Stimulated activated naive CD8-positive, alpha-beta T cell treated with anti-CD3 and anti-CD28 coated beads, Interleukin-15, Interleukin-2, amounts not matched to agents 100 U/mL and 50 U/mL, for 24 hours (primary cell): ENCODE measurements at places on chromosomes 12 and 14.

DNA sequence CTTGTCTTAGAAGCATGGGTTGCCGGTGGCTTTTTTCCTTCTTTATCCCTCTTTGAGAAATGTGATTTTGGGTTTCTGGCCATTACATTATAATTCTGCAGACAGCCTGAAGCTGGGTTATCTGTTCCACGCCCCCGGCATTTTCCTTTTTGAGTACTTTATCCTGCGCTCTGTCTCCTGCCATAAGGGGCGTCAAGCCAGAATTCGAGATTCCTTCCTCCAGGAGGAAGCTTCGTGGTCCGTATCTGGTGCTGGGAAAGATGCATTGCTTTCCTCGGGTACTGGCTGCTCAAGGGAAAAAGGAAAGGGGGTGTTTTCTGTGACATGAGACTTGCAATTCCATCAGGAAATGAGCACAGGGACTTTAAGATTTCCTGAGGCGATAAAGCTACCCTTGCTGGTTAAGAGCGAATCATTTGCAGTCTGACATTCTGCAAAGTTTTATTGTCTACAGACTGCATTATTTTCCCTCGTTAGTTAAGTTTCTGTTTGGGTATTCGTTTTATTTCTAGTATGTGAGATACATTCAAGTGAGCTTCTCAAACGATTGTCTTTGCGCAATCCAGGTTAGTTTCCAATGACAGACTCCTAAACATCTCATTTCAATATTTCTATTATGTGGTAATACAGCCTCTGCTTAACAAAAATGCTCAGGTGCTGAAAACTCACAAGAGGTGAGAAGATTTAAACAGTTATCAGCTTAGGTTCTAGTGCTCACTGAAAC lies 694 bp downstream of the AKAP5 start:
- DNase-seq: no peak

DNA sequence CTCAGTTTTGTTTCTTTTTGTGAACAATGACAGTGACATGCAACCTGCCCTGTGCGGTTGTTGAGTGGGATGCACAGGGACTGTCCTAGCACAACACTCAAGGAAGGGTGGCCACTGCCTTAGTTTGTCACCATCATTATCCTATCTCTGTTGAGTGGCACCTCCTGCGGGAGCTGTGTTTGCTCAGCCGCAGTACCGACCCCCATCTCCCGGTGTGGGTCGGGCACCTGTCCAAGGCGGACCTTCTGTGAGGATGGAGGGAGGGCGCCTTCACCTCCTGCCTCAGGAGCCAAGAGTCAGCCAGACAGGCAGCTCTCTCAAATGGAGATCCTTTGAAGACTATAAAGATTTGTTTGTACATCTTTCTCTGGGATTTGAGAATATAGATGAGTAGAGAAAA lies 142.1 kb downstream of the TSPAN9 start:
- no peak for DNase-seq

DNA sequence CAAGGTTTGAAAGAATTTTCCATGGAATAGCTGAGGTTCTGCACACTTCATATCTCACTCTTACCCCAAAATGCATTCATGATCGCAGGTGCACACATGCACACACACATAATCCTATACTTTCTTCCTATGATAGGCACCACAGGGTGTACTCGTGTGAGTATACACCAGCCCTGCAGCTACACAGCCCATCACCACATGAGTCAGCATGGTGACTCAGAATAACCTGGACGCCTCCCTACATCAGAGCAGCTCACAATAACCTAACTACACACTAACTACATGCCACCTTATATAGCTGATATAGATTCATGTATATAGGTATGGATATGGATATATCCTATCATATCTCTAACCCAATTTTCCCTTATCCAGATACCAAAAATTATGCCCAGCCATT lies 850.2 kb upstream of the TMEM132C start:
- DNase-seq: no peak

GRCh38 chr14:56005191-56006053 lies 112.8 kb upstream of the PELI2 start:
- DNase-seq: no peak

GRCh38 chr12:116675339-116676107 lies 62.3 kb downstream of the SPRING1 start:
- no peak for DNase-seq

DNA sequence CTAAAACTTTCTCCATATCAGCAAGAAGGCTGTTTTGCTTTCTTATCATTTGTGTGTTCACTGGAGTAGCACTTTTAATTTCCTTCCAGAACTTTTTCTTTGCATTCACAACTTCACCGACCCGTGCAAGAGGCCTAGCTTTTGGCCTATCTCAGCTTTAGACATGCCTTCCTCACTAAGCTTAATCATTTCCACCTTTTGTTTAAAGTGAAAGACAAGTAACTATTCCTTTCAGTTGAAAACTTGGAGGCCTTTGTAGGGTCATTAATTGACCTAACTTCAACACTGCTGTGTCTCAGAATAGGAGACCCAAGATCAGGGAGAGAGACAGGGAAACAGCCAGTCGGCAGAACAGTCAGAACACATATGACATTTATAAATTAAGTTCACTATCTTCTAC lies 39.3 kb downstream of the BBS10 start:
- no peak for DNase-seq

DNA sequence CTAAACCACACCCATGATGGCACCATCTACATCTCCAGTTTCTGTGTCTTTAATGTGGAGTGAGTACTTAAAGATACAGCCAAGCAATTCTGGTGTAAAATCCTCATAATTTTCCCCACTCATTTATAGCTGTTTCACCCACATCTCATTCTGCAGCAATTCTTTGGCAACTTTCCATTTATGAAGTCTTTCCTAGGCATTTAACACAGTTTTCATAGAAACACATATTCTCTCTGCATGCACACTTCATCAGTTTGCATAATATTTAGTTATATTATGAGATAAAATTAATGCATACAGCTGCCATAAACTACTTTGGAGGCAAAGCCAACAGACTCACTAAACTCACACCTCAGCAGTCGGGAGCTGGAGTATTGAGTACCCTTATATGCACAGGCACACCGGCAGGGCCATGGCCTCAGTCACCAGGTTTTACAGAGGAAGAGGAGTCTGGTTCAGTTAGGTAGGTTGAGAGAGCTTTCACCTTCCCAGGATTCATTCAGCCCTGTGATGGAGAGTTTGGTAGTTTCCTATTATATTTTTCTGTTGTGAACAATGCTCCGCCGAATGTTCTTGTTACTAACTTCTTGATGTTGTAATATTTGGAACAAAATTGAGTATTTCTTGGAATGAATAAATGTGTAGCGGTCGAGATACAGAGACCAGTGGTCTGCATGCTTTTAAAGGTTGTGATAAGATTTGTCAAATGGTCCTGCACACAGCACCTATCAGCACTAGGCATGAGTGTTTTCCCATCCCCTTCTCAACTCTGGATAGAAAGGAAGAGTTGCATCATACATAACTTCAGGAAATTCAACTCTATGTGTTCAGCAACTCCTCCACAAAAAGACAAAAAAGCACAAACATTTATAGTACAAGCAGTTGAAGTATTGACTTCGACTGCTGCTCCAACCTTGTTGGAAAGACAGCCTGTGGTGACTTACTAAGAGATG lies 123.5 kb downstream of the TTC8 start:
- DNase-seq: no peak

GRCh38 chr12:91104812-91105466 lies 6.4 kb downstream of the LUM start:
- no peak for DNase-seq

DNA sequence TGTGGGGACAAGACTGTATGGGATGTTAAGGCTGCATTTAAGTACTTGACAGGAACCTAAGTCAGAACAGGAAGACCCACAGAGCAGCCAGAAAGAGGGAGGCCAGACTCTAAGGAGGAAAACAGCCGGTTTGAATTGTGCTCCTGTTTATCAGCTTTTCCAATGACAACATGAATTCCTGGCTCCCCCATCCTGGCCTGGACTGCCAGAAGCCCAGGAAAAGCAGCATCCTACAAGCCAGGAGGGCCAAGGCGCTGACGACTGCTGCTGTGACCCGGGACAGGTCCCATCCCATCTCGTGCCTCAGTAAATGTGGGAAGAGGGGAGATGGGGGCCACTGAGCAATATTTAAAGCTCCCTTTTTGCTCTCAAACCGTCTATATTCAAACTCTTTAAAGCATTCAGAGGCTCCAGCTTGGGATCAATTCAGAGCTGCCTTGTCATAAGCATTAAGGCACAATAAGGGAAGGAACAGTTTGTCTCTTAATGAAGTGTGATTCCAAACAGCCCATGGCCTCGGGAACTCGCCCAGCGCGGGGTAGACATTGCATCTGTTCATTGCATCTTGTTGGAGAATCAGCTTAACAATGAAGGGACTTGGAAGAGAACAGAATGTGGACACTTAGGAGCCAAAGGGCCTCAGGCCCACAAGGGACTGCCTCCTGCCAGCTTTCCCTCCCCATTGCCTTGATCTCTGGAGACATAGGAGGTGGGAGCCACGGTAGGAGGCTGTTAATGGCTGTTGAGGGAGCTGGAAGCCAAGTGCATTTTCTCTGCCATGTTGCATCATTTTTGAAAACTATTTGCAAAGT lies 49.6 kb downstream of the CMKLR1 start:
- DNase-seq: no peak

- DNase-seq: peak; percentile 51
Observed at GRCh38 chr12:31736472-31736871, 7.7 kb upstream of the AMN1 start.

- no peak for DNase-seq
Observed at GRCh38 chr12:38137716-38138115, 178.9 kb upstream of the ALG10B start.

GRCh38 chr14:86896701-86897100 lies 1096.3 kb downstream of the GALC start:
- no peak for DNase-seq

- DNase-seq: no peak
Observed at GRCh38 chr12:80868576-80868975, 69.2 kb downstream of the LIN7A start.

- no peak for DNase-seq
Observed at GRCh38 chr12:18683327-18684013, 54.3 kb downstream of the PLCZ1 start.

GRCh38 chr14:50432131-50432530 lies 35.5 kb upstream of the CDKL1 start:
- DNase-seq: no peak

GRCh38 chr12:117361347-117361751 lies at the start of gene NOS1:
Gene NOS1 (minus strand): TSS chr12:117361626. CDS start chr12:117331069, 30,557 bp downstream.
- no peak for DNase-seq

DNA sequence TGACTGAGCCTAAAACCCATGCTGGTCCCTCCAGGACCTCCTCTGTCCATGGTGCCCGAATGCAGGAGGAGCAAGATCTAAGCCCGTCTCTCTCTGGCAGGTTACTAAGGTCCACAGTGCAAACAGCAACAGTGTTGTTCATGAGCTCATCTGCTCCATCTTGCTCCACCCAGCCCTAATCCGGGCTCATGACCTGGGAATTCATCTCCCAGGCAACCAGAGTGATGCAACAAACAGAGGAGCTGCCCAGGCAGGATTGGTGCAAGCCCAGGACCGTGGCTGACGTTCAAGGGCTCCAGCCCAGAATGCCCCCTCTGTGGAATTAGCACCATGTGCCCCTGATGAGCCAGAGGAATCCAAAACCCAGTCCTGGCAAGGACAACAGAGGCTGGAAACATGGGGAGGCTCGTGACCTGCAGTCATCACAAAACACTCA lies 29.9 kb downstream of the HSPB8 start:
- no peak for DNase-seq

DNA sequence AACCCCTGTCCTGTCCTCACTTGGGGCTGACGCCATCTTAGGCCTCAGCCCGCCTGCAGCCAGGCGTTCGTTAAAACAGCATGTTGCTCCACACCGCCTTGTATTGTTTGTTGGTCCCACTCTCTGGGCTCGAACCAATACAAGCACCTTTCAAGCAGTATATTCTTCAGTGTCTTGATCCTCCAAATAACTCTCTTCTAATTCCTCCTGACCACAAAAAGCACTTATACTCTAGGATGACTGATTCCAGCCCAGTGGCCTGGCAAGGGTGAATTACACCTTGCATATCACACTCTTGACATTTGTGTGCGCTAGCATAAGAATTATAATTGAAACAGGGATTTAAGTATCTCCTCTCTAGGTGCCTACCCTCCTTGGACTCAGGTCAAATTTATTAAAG lies 7.1 kb downstream of the CCER1 start:
- no peak for DNase-seq

- no peak for DNase-seq
Observed at GRCh38 chr12:104737791-104738301, 220.2 kb downstream of the SLC41A2 start.

DNA sequence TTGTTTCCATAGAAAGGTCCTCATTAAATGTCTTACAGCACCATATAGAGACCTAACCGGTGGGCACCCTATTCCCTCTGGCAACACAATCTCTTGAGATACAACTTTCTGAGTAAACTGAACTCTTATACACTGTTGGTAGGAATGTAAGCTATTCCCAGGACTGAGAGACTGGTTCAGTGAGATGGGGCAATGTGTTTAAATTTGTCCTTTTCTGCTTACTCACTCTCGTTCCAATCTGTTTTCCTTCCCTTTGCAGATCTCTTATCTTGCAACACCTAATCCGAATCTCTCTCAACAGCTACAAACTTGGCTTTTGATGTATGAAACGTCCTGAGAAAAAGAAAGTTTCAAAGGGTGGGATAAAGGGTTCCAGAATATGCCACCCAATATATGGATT lies 26.1 kb upstream of the ETV6 start:
- DNase-seq: no peak

DNA sequence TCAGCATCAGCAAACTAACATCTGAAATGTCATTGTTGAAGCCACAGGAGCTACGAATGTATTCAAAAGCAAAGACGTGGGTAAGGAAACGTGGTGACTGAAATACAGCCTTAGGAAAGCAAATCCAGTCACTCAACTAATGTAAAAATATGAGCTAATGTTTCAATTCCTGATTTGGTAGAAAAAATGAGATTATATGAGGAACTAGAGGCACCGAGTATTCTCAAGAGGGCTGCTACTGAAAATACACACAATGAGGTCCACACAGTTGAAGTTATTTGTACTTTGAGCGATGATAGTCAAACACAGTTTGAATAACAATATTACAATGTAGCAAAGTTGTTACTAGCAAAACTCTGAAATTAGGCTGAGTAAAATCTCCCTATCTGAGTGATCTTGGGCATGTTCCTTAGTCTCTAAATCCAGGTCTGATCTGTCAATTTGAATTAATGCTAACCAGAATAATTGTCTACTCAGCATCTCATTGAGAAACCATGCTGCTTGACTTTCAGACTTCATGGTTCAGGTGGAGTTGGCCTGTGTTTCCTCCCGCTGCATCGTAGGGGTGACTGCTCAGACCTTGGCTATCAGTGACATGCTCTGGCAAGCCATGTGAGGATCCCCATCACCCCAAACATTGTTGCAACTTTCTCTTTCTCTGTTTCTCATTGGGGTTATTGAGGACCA lies 467.1 kb upstream of the SOX5 start:
- no peak for DNase-seq

DNA sequence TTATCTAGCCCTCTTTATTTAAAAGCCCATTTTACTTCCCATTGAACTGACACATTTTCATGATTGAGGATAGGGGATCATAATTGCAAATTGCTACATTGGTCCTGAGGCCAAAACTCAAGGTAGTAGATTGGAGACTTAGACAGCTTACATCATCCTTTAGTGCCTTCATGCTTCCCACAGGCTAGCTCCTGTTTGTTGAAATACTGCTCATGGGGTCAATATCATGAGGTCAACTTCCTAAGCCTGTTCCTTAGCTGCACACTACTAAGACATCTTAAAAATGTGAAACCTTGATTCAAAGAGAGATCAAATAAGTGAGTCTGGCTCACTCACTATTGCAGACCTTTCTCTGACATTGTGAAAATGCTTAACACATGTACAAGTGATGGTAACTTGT lies 113.0 kb downstream of the TBC1D30 start:
- no peak for DNase-seq

GRCh38 chr12:29234965-29235626 lies 86.0 kb downstream of the FAR2 start:
- no peak for DNase-seq

- no peak for DNase-seq
Observed at GRCh38 chr12:70971001-70971794, 50.7 kb upstream of the PTPRR start.
